ENCODE measurements at places on chromosomes 5 and 9. TPM values are rescaled to one million over a fixed set of nuclear protein-coding genes. Genes with fewer than 3 reads are reported as not detected.

Gene PRRT1B
- not detected for total RNA-seq

Gene SH3RF2
- total RNA-seq, result 19.2 TPM

Gene CSF2
- total RNA-seq, result not detected

Gene PFN3
- total RNA-seq, result not detected

Gene CENPH
- total RNA-seq, result 45.1 TPM

Gene IFNA21
- not detected for total RNA-seq

Gene LHX2
- total RNA-seq, result not detected

Gene CRHBP
- not detected for total RNA-seq

Gene ERP44
- total RNA-seq, result 10.7 TPM

Gene OTULINL
- 0.99 TPM for total RNA-seq

Gene AJM1
- 2.0 TPM for total RNA-seq

Gene BHMT2
- total RNA-seq, result not detected

Gene ZFP2
- 1.3 TPM for total RNA-seq

Gene FBP1
- 0.21 TPM for total RNA-seq

Gene SARDH
- total RNA-seq, result 0.21 TPM

Gene DNAI1
- total RNA-seq, result not detected

Gene PCSK5
- 2.8 TPM for total RNA-seq

Data from airway epithelial cell (primary cell).